Activated CD4-positive, alpha-beta T cell treated with anti-CD3 and anti-CD28 coated beads, Interleukin-2, amount 10 ng/mL, durations not matched to agents 24 days and 14 days (primary cell): ENCODE measurements at places on chromosomes 4 and X. TPM values are rescaled to one million over a fixed set of nuclear protein-coding genes. Genes with fewer than 3 reads are reported as not detected.

GLOD5 gene
- total RNA-seq = not detected in 2 replicates

FUNDC2 gene
- 74.9 and 75.7 TPM in 2 replicates for total RNA-seq

MAGEA1 gene
- total RNA-seq = not detected in 2 replicates

BEX5 gene
- 0.71 and 0.98 TPM in 2 replicates for total RNA-seq

BBS12 gene
- 3.8 and 4.7 TPM in 2 replicates for total RNA-seq

IQSEC2 gene
- 0.37 and 0.64 TPM in 2 replicates for total RNA-seq

NSUN7 gene
- 0.12 TPM in 1 of 2 replicates, not detected in the other for total RNA-seq

CLDN22 gene
- not detected in 2 replicates for total RNA-seq

DUSP21 gene
- total RNA-seq = not detected in 2 replicates

DNA sequence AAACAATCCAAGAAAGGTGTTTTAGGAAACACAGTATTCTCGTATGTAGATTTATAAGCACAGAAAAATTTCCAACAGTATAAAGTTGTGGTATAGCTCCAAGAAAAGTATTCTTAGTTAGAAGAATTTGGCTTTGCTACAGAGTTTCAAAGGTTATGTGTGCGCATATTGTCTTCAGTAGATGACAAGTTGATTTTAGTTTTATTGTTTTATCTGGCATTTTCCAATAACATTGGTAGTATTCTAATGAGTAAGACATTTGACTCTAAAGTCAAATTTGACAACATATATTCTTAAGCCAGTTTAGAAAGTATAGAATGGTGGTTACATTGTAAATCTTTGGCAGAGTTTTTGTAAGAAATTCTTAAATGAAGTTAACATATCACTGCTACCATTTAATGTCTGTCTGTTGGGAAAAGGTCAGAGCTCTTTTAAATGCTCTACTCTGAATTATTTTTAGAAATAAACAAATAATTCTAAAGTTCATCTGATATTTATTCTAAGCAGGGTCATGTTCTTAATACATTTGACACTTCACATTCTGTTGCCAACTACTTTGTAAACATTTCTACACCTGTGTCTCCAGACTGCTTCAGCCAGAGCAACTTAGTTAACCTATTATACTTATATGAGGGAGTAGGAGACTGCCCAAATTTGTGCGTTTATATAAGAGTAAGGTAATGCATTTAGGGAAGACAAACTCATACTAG is 30.0 kb downstream of the CLCN3 start:
- no peak overlapping the region for H3K4me3 ChIP-seq
- no peak for DNase-seq
- no peaks in the 10 kb centered on the region for H3K27me3 ChIP-seq
- H3K4me1 ChIP-seq = peaks cover 6% of the 10 kb centered on the region
- H3K36me3 ChIP-seq = peaks cover 23% of the 10 kb centered on the region
- H3K27ac ChIP-seq = no peak overlapping the region

GRCh38 chr4:46441136-46441859 is 51.4 kb upstream of the GABRA2 start:
- H3K27ac ChIP-seq = no peak overlapping the region
- H3K27me3 ChIP-seq = no peaks in the 10 kb centered on the region
- no peak overlapping the region for H3K4me3 ChIP-seq
- DNase-seq = no peak
- no peaks in the 10 kb centered on the region for H3K4me1 ChIP-seq

DNA sequence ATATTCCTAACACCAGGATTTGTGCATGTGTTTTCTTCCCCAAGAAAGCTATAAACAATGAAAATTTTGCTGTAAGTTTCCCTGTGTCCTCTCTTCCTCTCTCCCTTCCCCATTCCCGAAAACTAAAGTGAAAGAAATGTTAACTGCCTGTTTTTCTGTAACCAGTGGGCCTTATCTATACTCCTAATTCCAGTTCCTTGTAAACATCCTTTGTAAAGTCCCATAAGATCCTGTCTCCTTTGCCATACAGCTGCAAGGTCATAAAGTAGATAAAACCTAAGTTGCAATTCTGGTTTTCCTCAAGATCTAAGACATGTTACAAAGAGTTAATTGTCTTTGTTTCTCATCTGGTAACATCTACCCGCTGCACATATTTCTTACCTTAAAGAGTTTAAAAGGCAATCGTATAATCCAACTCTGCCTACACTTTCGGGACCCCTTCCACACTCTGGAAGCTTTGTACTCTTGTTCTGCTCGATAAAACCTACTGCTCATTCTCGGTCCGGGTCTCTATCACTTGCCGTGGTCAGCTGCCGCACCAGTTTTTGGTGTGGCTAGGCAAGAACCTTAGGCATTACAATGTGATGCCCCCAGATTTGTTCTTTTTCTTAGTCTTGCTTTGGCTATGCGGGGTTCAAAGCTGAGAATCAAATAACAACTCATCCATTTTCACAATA is 20.5 kb downstream of the UGT2B7 start:
- DNase-seq = no peak
- H3K4me1 ChIP-seq = no peaks in the 10 kb centered on the region
- no peaks in the 10 kb centered on the region for H3K27me3 ChIP-seq
- no peak overlapping the region for H3K4me3 ChIP-seq
- no peaks in the 10 kb centered on the region for H3K36me3 ChIP-seq
- no peak overlapping the region for H3K27ac ChIP-seq

DNA sequence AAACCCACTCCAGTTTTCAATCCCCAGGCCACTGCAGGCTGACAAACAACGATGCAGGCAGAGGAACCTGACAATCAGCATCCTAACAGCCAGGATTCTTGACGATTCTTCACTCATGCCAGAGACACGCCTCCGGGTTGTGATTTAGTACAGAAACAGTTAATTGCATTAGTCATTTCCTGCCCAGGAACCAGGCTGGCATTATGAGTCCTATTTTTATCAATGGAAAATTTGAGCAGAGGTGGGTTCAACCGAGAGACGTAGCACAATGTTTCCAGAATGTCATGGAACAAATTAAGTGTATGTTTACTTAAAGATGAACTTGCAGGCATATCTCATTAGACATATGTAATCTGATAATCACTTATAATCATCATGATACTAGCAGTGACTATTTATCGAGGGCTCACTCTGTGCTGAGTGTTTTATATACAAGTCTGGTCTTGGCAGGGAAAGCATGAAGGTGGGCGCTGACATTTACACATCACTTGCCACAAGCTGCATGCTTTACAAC is 159.7 kb downstream of the NSUN7 start:
- peak overlapping the region; percentile 49 for H3K4me3 ChIP-seq
- peak overlapping the region; percentile 91 for H3K27ac ChIP-seq
- H3K4me1 ChIP-seq = peaks cover 28% of the 10 kb centered on the region
- no peaks in the 10 kb centered on the region for H3K27me3 ChIP-seq
- peak; percentile 68 for DNase-seq
- H3K36me3 ChIP-seq = no peaks in the 10 kb centered on the region

DNA sequence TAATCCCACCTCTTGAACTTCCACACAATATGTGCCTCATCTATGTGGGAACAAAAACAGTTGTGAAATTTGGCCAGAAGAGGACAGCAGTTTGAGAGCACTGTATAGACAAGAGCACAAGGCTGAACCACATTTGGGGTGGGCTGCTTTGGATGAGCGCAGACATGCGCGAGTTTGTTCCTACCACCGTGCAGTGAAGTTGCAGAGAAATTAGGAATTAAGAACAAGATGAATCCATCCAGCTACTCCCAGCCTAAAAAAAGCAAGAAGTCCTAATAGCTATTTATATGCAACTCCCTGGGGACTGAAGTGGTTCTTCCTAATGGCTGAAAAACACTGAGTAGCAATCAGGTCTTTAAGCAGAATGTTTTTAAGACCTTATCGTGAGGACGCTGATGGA is 1.0 kb downstream of the GAB3 start:
- H3K27ac ChIP-seq = no peak overlapping the region
- peak; percentile 51 for DNase-seq
- H3K27me3 ChIP-seq = peaks cover 5% of the 10 kb centered on the region

- peaks cover 64% of the 10 kb centered on the region for H3K27me3 ChIP-seq
- H3K4me1 ChIP-seq = peaks cover 13% of the 10 kb centered on the region
- no peaks in the 10 kb centered on the region for H3K36me3 ChIP-seq
- H3K27ac ChIP-seq = peak overlapping the region; percentile 29
- peak overlapping the region; percentile 66 for H3K4me3 ChIP-seq
Measured at GRCh38 chr4:154490583-154491340, 837 bp downstream of the DCHS2 start.

GRCh38 chr4:37389967-37390580 is 145.5 kb downstream of the NWD2 start:
- peaks cover 11% of the 10 kb centered on the region for H3K4me1 ChIP-seq
- H3K4me3 ChIP-seq = no peak overlapping the region
- H3K27ac ChIP-seq = no peak overlapping the region

DNA sequence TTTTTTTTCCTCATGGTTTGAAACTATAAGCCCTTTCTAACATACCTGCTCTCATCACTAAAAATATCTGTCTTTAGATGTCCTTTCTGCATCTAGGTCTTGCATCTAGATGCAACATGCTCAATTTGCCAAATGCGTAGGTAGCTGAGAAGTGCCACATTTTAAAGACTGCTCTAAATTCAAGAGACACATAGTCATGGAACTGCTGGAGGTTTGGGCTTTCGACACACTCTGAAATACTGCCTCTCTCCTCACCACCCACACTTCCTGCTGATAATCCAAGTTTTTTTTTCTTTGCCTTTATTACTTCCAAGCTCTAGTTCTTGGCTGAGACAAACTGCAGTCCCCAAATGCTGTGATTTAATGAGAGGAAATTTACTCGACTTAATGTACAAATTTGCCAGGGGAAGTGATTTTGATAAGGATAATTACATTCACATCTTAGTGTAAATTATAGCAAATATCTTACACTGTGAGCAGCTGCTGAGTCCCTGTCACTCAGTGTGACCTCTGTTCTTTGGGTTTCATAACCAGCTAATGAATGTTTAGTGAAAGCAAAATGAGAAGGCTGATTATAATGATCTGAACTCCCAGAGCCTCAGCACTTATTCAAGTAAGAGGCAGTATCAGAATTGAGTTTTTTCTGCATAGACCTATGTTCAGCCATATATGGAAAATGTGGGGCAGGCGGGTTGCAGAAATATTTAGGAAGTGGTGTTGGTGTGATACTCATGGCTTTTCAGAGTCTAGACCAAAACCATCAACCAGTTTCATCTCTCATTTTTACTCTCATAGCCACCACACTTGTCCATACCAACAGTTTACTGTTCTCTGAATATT is 31.3 kb downstream of the DRD5 start:
- DNase-seq = peak; percentile 58
- H3K27me3 ChIP-seq = peaks cover 34% of the 10 kb centered on the region
- peaks cover 10% of the 10 kb centered on the region for H3K4me1 ChIP-seq
- no peaks in the 10 kb centered on the region for H3K36me3 ChIP-seq
- H3K4me3 ChIP-seq = no peak overlapping the region
- H3K27ac ChIP-seq = no peak overlapping the region

DNA sequence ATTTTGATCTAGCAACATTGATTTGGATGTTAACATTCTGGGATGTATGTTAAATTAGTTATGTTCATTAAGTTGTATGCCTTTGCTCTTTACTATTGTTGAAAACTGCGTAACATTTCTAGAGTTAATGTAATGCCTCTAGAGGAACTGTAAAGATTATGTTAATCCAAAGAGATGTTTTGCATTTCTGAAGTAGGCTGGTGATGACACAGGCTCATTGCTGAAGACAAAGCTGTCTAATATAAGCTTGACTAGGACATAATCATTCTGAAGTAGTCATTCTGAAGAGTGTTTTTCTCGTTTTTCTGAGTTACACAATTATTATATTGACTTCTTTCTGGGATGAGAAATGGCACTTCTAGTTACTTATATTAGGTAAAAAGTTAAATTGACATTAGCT is 72.9 kb downstream of the LRP2BP start:
- no peak overlapping the region for H3K27ac ChIP-seq
- H3K4me3 ChIP-seq = no peak overlapping the region
- H3K36me3 ChIP-seq = peaks cover 14% of the 10 kb centered on the region
- no peaks in the 10 kb centered on the region for H3K27me3 ChIP-seq
- peaks cover 7% of the 10 kb centered on the region for H3K4me1 ChIP-seq

- H3K4me1 ChIP-seq = peaks cover 16% of the 10 kb centered on the region
- H3K4me3 ChIP-seq = no peak overlapping the region
- no peaks in the 10 kb centered on the region for H3K27me3 ChIP-seq
- H3K36me3 ChIP-seq = peaks cover 56% of the 10 kb centered on the region
- no peak overlapping the region for H3K27ac ChIP-seq
Measured at GRCh38 chr4:2913168-2913567, 50.0 kb downstream of the NOP14 start.

- H3K27me3 ChIP-seq = no peaks in the 10 kb centered on the region
- peak overlapping the region; percentile 60 for H3K4me3 ChIP-seq
- H3K36me3 ChIP-seq = peaks cover 40% of the 10 kb centered on the region
- peaks cover 23% of the 10 kb centered on the region for H3K4me1 ChIP-seq
Measured at GRCh38 chrX:130212371-130212770, 40.6 kb downstream of the RAB33A start.

GRCh38 chr4:154618708-154619315 is 6.4 kb upstream of the FGG start:
- H3K27me3 ChIP-seq = peaks cover 18% of the 10 kb centered on the region
- H3K27ac ChIP-seq = no peak overlapping the region
- H3K36me3 ChIP-seq = no peaks in the 10 kb centered on the region
- H3K4me1 ChIP-seq = peaks cover 12% of the 10 kb centered on the region
- DNase-seq = peak; percentile 88
- no peak overlapping the region for H3K4me3 ChIP-seq
